NCI-H526 (cell line): ENCODE measurements at places on chromosomes 5 and 9.

DNA sequence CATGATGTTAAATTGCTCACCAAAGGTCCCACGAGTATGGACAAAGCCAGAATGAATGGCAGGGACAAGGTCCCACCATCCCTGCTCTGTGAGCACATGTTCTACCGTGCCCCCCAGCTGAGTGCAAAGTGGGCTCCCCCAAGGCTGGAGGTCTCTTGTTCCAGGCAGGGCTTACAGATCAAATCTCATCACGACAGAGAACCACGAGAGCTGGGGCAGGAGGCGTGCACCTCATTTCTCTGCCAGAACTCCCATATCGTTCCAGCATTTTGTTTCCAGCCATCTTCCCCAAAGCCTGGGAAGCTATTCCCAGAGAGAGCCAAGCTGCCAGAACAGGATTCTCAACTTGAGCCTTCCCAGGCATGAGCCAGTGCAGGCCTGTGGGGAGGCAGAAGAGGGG lies 108.5 kb downstream of the ZNF354C start:
- no peak for DNase-seq

- DNase-seq, result no peak
Measured at GRCh38 chr5:12647613-12648012, 743.4 kb upstream of the CTNND2 start.

- no peak for DNase-seq
Measured at GRCh38 chr5:96814041-96814440, 6.3 kb upstream of the ERAP1 start.

- DNase-seq, result peak; percentile 72
Measured at GRCh38 chr5:142870532-142871362, 100.6 kb downstream of the ARHGAP26 start.

- no peak for DNase-seq
Measured at GRCh38 chr9:100652850-100653249, 75.0 kb downstream of the CAVIN4 start.

DNA sequence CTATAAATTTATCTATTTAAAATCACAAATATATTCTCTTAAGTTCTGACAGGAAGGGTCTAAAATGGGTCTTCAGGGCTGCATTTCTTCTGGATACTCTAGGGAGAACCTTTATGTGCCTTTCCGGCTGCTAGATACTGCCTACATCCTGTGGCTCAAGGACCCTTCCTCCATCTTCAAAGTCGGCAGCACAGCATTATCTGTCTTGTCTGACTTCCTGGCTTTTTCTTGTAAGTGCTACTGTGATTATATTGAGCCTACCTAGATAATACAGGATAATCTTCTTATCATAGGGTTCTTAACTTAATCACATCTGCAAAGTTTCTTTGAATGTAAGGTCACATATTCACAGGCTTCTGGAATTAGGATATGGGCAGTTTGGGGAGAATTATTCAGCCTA lies 943.8 kb upstream of the TYRP1 start:
- no peak for DNase-seq

GRCh38 chr9:36855448-36856315 lies 178.4 kb downstream of the PAX5 start:
- no peak for DNase-seq

- DNase-seq, result no peak
Measured at GRCh38 chr5:109759306-109759705, 69.6 kb downstream of the MAN2A1 start.

- no peak for DNase-seq
Measured at GRCh38 chr5:149641600-149641999, 60.3 kb downstream of the ARHGEF37 start.

GRCh38 chr9:121459513-121459912 lies 40.1 kb downstream of the GGTA1 start:
- DNase-seq, result no peak

DNA sequence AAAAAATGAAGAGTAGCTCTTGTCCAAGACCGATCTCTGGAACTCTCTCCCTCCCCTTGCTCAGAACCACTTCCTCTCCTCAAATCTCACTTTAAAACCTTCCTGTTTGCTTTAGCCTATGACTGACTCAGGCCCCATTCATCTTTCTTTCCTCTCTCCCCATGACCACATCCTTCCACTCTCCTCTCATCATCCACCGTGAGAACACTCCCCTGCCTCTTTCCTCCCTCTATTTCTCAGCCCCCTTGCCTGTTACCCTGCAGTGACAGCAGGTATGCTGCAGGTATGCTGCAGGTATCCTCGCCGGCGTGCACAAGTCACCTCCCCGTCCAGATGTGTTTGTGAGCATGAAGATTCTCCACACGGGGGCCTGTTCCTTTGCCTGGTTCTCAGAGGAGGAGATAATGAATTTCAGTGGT lies 505.3 kb downstream of the CCDC171 start:
- no peak for DNase-seq

DNA sequence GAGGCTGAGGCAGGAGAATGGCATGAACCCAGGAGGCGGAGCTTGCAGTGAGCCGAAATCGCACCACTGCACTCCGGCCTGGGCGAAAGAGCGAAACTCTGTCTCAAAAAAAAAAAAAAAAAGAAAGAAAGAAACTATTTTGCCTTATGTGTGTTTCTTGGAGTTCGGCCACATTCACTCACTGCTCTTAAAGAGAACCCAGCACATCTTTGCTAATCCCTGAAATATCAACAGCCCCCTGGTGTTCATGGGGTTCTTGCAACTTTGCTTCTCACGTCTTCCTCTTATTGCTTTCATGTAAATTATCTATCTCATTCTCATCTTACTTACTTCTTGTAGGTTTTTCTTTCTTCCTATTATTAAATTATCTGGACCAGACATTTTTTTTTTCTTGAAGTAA lies 126.3 kb upstream of the ASTN2 start:
- DNase-seq, result no peak

DNA sequence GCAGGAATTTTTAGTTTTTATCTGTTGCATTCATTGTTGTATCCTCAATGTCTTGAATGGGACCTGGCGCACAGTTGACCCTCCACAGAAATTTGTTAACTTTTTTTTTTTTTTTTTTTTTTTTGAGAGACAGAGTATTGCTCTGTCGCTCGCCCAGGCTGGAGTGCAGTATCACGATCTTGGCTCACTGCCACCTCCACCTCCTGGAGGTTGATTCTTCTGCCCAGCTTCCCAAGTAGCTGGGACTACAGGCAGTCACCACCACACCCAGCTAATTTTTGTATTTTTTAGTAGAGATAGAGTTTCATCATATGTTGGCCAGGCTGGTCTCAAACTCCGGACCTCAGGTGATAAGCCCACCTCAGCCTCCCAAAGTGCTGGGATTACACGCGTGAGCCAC lies 205.9 kb downstream of the ROR2 start:
- no peak for DNase-seq

- DNase-seq, result no peak
Measured at GRCh38 chr5:138159666-138160065, 18.8 kb downstream of the BRD8 start.

DNA sequence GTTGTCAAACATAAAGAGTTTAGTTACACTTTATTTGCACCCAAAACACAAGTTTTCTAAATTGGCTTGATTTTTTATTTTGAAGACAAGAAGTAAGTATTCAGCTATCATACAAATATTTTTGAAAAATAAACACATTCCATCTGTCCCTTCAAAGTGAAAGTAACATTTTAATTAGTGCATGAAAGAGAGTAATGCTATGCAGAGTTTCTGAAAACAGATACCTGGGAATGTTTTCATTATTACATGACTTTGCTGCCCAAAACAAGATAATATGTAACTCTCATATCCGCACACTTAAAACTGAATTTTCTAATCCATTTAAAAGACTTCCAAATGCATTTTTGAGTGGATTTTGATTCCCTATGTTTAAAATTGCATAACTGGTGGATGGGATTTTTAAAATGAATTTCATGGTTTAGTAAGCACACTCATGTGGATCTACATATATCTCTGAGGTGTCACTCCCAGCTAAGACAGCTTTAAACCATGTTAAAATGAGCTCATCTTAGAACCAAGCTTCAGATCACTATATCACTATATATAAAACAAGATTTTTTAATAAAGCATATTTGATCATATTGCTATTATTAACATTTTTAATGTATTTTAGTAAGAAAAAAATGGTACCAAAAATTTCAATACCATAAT lies 127.5 kb downstream of the ATPSCKMT start:
- DNase-seq, result no peak

DNA sequence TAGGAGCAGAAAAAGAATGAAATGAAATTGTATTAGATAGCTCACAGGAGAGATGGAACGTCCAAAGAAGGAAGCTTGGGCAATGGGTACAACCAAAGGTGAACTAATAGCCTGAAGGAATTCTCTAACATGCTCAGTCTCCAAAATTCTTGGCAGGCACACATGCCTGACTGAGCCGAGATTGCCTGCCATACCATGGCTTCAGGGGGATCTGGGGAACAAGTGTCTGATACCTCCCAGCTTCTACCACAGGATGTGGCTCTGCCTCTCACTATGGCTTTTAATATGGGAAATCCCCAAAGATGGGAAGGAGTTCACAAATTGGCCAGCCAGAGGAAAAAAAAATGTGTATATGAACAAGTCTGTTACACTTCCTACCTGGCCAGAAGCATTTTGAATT lies 3.6 kb upstream of the PALM2AKAP2 start:
- DNase-seq, result no peak

DNA sequence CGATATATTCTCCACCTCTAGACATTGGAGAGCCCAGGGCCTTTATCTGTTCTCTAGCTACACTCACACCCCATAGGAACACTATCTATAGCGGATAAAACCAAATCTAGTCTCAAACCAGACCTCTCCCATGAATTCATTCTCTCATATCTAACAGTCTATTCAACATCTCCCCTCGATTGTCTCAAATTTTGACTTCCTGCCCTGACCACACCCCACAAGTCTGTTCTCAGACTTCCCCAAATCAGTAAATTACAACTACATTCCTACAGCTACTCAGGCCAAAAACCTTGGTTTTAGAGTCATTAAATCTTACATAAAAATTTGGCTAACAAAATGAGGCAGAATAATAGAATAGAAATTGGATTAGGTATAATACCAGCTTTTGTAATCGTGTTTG lies 12.5 kb upstream of the SLC1A3 start:
- DNase-seq, result no peak

DNA sequence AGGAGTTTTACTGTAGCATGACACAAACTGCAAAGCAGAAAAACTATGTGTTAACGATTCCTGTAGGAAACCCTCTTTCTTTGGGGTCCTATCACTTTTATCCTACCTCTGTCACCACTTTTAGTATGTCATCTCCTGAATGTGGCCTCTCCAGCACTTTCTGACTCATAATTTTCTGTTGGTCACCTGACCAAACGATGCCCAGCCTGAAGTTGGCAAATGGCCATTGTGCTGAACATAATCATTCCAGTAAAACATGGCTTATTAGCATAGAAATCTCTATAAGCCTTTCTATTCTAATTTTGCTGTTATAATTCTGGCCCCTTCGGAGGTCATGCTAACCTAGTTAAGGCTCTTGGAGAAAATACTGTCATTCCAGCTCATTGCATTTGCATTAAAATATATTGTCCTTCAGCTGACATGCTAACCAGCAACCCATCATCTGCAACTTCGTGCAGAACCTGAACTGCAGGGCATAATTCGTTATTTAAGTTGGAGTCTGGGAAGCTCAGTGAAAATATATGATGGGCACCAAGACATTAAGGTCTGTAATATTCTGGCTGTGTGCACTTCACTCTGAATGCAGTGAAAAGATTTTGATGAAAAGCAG lies 140.3 kb downstream of the NMUR2 start:
- no peak for DNase-seq

- DNase-seq, result no peak
Measured at GRCh38 chr5:11672385-11673085, 231.7 kb downstream of the CTNND2 start.

GRCh38 chr5:133868946-133869518 lies 99.4 kb downstream of the C5orf15 start:
- peak; percentile 57 for DNase-seq

GRCh38 chr9:136764301-136764891 lies at the start of gene LCN15:
Gene LCN15, minus strand, starts transcription at chr9:136764518. Its CDS starts 30 bp downstream, at chr9:136764488.
- no peak for DNase-seq

DNA sequence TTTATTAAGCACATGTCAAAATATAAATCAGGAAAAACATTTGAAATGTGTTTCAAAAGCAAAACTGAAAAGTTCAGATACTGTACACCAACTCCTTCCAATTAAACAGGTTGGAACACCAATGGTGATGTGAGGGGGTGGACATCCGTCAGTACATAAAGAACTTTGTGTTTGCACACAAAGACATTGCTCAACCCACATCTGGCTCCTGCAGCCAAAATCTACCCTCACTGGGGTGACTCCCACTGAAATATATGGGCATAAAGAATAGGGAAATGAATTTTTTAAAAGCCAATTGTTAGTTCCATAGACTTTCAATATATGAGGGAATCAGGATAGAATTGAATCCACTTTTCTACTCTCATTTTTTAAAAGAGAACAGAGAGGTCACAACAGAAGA lies 63.9 kb downstream of the MEGF9 start:
- no peak for DNase-seq

DNA sequence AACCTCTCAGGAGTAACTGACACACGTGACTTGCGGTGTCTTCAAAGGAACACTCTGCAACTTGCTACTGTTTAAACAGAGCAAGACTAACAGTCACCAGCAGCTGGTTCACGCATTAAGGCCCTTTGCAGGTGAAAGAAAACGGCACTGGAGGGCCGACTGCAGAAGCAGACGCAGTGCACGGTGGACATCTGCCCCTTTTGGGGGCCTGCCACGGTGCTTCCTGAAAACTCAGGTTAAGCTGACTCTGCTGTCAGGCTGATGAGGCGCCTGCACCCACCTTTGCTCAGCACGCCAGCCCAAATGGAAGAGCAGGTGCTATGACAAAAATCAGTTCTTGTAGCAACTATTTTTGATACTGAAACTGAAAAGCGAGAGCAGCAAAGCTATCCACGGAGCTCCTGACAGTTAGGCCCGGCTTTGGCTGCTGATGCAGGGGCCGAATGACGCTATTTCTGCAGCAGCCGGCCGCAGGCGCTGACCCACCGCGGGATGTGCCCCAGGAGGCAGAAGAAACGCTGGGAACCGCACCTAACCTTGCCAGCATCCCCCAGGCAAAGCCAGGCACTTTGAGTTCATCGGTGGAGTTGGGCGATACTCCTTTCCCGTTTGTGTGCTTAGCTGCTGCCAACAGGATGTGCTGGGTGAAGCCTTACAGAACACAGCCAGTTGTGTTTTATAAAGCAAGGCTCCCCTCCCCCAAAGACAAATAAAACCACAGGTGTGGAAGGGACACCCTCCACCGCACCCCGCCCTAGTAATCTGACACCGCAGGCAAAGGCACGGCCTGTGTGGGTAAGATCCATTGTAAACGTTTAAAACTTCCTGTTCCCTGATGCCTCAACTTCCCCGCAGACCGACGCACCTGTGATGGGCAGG lies 21.1 kb upstream of the TERT start:
- peak; percentile 99 for DNase-seq

- DNase-seq, result no peak
Measured at GRCh38 chr5:17185773-17186172, 31.7 kb upstream of the BASP1 start.

- no peak for DNase-seq
Measured at GRCh38 chr5:123209502-123210027, 120.5 kb downstream of the PRDM6 start.

GRCh38 chr9:132742821-132743311 lies 72.6 kb downstream of the GTF3C4 start:
- no peak for DNase-seq

GRCh38 chr5:170848033-170848432 lies 13.8 kb upstream of the RANBP17 start:
- DNase-seq, result no peak
